ENCODE measurements at places on chromosomes 3 and 15.
A peak's percentile ranks its signal among the peaks of the same experiment; 100 is the strongest.

GRCh38 chr3:120742849-120743365 lies 363 bp downstream of the GTF2E1 start:
- DNase-seq = no peak

DNA sequence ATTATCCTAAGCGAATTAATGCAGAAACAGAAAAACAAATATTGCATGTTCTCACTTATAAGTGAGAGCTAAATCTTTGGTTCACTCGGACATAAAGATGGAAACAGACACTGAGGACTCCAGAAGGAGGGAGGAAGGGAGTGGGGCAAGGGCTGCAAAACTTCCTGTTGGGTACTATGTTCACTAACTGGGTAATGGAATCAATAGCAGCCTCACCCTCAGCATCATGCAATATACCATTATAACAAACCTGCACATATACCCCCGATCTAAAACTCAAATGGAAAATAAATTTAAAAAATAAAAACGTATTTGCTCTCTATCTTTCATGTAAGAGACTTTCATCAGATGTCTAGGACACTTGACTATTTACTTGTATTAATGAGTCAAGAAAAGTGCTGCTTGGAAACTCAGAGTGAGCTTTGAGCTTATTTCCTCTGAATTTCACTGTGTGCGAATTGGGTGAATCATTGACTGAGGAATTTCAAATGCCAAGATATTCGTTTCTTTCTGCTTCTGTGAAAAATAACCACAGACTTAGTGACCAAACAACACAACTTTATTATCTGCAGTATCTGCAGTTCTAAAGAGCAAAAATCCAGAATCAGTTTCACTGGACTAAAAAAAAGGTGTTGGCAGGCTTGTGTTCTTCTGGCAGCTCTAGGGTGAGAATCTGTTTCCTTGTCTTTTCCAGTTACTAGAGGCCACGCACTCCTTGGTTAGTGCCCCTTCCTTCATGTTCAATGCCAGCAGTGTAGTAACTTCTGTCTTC lies 18.4 kb downstream of the TM4SF18 start:
- no peak for DNase-seq

DNA sequence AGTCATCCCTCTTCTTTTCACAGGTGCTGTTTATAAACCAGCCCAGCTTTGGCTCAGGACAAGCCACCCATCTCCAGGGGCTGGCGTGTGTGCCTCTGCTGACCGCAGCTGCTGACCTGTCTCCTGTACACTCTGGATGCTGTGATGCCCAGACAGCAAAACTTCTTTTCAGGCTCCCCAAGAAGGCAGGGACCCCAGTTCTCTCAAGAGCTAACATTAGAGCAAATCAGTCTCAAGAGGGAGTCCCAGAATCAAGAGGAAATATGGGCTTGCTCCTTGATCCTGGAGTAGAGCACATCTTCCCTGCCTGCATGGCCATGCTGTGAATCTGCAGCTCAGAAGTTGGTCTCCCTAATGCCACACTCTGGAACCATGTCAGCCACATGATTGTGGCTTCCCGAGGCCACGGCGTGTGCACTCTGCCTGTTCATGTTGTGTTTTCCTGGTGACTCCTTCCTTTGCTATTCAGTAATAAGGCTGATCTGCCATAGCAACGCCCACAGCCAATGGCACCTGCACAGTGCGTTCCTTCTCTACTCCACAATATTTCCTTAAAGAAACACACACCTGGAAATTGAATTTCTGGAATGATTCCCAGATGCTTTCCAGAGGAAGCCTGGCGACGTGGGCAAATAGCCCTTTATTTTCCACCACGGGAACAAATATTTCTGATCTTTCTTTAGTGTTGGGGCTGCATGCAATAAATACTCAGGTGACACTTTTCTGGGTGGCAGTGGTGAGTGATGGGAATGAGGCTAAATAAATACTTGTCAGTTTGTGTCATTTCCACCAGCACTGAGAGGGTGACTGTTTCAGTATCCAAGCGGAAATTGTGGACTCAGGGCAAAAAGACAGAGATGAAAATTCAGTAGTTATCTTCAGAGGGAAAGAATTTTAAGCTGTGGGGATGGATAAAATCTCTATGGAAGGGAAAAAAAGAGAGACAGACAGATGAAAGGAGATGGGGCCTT lies 21.9 kb upstream of the THSD4 start:
- DNase-seq = peak; percentile 12

DNA sequence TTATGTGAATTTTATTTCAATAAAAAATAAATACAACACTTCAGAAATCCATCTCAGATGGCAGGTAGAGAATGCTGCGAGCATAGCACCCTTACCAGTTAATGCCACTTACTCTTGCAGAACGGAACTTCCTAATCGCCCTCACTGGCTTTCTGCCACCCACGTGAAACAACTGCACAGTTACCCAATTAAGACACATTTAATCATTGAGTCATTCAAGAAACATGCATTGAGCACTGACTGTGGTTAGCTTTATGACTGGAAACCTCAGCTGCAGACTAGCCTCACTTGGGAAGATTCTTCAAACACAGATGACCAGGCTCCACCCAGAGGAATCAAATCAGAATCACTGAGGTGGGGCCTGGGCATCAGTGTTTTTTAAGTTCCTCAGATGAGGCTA lies 5.6 kb upstream of the MFGE8 start:
- DNase-seq = no peak

- DNase-seq = no peak
Observed at GRCh38 chr3:42205800-42206514, 60.0 kb downstream of the CCK start.

GRCh38 chr3:33008282-33008681 lies 56.8 kb downstream of the CCR4 start:
- no peak for DNase-seq

- no peak for DNase-seq
Observed at GRCh38 chr3:149018247-149018646, 26.9 kb downstream of the GYG1 start.

GRCh38 chr3:30357897-30358296 lies 248.5 kb upstream of the TGFBR2 start:
- DNase-seq = no peak

DNA sequence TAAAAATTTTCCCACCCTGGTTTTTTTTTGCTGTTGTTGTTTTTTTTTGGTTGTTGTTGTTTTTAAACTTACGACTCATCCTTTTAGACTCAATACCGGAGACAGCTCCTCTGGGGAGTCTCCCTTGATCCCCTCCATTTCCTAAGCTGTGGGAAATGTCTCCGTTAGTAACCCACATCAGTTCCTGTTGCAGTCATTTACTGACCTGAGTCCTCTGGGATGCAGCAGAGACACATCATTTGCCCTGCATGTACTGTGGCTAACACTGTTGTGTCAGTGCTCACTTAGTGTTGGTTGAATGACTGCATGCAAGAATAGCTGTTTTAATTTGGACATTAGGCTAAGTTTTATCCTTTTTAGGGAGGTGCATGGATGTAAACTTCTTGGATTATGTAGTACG lies 83.8 kb downstream of the MBNL1 start:
- DNase-seq = no peak

DNA sequence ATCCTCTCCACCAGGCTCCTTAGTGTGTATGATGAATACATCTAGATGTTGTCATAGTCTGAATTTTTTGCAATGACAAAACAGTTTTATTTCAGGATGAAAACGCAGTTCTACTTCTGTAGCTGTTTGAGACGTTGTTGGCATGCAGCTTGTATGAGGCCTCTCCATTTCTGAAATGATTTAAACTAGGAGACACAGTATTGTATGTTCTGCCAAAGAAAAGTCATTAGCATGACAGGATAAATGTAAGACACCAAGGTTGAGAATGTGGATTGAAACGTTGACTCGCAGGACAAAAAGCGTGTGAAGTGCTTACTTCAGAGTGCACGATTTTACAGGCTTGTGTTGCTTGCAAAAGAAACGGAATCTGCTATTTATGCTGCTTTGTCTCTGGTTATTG lies 35.3 kb downstream of the ABHD17C start:
- DNase-seq = no peak

GRCh38 chr3:24311881-24312280 lies 182.8 kb downstream of the THRB start:
- no peak for DNase-seq

DNA sequence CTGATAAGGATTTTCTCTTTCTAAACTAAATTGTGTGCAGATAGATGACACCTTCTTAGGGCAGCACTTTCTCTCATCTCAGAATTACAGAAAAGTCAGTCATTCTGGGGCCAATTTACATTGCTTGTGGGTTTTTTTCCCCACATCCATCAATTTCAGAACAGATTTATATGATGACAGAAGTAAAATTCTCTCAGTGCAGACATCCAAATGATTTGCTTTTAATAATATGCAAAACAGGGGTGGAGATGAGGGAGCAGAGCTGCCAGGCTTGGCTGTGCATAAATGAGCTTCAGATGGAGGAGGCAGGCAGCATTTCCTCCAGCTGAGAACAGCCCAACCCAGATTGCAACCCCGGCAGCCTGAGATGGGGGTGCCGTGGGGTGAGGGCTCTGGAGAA lies 44.0 kb downstream of the EDEM1 start:
- no peak for DNase-seq

- no peak for DNase-seq
Observed at GRCh38 chr3:32822609-32823498, 5.1 kb downstream of the TRIM71 start.

DNA sequence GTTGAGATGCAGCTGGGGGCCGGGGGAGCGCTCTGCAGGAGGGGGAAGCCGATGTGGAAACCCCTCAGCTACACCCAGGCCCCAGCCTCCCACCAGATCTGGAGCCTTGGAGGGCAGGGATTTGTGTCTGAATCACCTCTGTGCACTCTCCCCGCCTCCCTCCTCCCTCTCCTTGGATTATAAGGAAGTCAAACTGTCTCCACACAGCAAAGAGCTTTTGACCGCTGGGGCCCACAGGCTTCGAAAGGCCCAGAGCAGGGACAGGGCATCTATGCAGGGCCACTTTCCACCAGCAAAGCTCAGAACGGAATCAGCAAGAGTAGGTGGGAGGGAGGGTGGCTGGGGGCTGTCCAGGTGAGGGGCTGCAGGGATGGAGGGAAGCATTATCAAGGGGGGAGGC lies 68.9 kb downstream of the IQSEC1 start:
- DNase-seq = no peak

DNA sequence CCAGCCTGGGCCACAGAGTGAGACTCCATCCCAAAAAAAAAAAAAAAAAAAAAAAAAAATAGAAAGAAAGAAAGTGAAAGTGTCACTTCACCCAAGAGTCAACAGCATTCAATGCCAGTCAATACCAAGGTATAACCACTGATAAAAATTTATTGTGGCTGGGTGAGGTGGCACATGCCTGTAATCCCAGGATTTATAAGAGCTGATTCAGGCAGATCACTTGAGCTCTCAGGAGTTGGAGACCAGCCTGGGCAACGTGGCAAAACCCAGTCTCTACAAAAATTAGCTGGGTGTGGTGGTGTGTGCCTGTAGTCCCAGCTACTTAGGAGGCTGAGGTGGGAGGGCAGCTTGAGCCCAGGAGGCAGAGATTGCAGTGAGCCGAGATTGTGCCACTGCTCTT lies 46.5 kb upstream of the PIK3CB start:
- no peak for DNase-seq

DNA sequence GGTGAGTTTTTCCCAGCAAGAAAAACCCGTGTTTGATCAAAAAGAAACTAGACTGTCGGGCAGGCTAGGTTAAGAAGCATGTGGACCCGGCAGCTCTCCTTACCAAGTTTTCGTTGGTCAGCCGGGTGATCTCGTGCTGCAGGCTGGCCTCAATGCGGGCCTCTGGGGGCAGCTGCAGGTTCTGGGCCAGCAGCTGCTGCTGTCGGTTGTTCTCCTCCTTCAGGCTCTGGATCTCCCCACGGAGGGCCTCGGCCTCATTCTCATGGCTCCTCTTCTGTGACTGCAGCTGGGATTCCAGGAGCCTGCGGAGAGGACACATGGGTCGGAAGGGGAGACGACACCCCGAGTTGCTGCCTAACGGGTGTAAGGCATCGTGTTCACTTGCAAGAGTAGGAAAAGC lies 44.5 kb upstream of the MYO5C start:
- no peak for DNase-seq

DNA sequence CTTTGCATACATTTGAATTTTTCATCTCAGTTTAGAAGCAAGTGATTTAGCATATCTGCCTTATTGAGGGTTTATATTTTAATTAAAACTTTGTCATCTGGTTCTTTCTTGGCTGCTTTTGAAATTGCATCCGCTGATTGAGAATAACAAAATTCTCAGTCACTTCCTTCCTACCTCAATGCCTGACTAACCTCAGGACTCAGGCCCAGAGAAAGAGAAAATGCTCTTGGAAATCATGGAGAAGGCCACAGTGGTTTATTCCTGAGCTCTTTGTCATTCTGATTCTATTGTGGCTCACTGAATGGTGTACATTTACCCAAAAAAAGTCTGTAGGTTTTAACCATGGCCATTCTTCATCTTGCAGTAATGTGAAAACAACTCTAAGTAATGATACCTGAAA lies 533.9 kb downstream of the TBL1XR1 start:
- no peak for DNase-seq

DNA sequence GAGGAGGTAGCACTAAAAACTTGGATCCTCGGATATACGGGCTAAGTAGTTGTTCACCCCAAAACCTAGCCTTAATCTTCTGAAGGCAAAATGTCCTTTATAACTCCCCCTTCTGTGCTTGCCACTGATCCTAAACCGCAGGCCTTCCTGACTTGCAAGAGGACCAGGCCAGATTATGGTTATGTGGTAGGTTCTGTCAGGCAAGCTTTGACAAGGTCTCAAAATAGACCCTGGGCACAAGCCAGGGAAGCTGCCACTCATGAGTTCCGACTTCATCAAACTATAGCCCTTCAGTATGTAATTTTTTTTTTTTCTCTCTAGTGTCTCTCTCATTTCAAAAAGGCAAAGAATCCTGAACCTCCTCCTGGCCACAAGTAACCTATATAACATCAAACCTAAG lies 3.2 kb downstream of the LRRFIP2 start:
- DNase-seq = no peak

- no peak for DNase-seq
Observed at GRCh38 chr3:112644453-112644852, 3.5 kb upstream of the CCDC80 start.

- DNase-seq = no peak
Observed at GRCh38 chr3:164250923-164251322, 827.4 kb downstream of the SI start.

- DNase-seq = no peak
Observed at GRCh38 chr3:189477614-189478013, 153.6 kb upstream of the TP63 start.

DNA sequence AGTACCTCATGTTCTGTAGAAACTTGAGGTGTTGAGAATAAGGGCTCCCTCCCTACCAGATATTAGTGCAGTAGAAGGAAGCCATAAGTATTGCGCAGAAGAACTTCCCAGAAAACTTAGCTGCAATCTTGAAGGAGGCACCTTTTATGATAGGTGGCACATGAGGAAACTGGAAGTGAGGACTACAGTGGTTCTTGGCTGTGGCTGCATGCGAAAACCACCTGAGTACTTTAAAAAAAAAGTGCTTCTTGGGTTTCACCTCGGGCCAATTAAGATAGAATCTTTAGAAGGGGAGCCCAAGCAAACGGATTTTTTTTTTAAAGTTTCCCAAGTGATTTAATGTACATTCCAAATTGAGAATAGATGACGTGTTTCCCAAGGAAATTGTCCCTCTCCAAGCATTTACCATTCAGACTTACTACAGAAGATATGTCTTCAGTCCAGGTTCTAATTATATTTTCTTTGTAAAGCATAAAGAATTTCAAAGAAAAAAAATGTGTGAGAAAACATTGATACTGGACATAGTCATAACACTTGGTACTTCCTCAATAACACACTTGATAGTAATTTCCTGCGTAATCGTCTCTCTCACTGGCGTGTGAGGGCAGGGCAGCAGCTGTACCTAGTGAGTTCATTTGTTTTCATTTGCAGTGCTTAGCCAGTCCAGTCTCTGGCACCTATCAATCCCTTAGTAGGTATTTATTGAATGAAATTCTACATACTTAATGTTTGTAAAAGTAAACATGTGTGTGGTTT lies 12.3 kb upstream of the NR1I2 start:
- no peak for DNase-seq

Data from head of caudate nucleus (tissue), 42 donors.